ENCODE measurements at places on chromosomes 6 and 20.

DNA sequence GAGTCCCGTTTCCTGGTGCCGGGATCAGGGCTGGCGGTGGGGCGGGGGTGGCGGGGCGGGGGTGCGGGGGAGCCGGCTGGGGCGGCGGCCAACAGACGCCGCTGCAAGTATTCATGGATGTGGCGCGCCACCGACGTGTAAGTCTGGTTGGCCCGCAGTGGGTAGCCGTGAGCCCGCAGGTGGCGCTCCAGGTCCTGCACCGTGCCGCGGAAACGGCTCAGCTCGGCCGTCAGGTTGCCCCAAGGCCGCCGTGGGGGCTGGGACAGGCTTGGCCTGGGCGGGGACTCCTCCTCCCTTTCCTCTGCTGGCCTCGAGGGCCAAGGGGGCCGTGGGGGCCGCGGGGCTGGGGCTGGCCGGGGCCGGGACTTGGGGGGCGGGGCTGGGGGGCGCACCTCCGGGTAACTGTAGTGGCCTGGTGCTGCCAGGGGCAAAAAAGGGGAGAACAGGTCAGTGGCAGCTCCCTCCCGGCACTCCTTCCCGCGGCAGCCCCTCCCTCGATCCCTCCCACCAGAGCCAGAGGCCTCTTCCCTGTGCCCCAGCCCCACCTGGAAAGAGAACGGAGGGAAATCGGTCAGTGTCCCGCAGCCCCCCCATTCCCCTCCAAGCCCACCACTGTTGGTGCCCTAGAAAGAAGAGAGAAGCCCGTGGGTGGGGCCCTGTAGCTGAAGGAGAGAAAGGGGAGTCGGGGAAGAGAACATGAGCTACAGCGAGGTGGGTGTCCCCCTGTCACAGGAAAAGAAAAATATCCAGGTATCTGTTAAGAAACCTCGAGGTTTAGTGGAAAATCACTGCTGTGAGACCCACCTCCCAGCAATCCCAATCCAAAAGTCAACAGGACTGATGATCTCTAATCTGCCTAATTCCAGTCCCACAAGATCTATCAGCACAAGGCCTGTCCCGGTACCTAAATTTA, 21.3 kb downstream of the TNXB start:
- no peak for DNase-seq

DNA sequence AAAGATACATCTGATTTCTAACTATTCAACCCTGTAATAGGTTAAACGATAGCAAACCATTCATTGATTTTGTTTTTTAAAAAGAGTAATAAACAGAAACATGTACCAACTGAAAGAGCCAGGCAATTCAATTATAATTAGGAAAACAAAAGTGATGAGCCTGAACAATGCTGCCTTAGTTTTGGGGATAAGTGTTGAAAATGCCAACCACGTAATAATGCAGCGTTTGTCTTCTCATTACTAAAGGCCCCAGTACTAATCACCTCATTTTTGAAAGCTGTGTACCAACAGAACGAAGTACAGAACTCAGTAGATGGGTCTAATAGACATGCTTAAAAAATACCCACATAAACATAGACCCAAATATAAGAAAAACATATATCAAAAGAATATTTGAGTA, 663.6 kb upstream of the CHD6 start:
- DNase-seq, result no peak

GRCh38 chr6:49269190-49269589, 193.9 kb downstream of the MMUT start:
- DNase-seq, result no peak

GRCh38 chr6:115630424-115631024, 430.2 kb downstream of the FRK start:
- no peak for DNase-seq

DNA sequence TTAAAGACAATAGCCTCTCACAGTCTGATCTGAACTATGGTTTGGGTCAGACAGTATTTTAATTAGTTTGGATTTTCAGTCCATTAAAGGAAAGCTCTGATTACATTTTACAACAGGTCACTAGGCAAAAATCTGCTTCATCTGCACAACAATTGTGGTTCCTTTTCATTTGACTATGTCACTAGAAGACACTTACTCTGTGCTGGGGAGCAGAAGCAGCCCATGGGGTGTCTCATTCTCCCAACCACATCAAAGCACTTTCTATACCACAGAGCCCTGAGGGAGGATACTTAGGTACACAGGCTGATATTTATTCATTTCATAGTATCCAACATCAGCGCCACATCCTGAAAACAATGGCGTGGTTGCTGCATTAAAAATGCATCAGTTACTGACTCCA, 36.6 kb upstream of the HDAC2 start:
- DNase-seq, result no peak

GRCh38 chr6:26322645-26323482, 42.1 kb upstream of the BTN3A2 start:
- no peak for DNase-seq

Data from dorsolateral prefrontal cortex (tissue), 122 donors.